ENCODE measurements at places on chromosomes 6 and 20.

DNA sequence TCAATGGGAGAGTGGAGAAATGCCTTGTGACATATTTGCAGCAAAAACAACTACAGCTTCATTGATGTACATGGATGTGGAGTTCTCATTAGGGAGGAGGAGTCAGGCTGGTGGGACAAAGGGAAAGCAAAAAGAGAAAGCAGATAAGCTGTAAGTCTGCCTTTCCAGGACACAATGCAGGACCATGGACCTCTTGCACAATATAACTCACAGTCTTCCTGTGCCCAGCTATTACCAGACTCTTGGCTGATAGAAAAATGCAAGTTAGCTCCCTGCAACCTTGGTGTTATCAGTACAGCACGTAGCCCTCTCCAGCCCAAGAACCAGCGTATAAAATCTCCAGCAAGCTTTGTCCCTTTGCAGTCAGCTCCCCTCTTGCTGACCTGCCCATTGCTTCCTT is 232.3 kb downstream of the NFATC2 start:
- DNase-seq, result no peak

- no peak for DNase-seq
These were observed 21.1 kb downstream of the BAG2 start for GRCh38 chr6:57193177-57193576.

GRCh38 chr6:112881828-112882780 is 535.0 kb downstream of the RFPL4B start:
- no peak for DNase-seq

DNA sequence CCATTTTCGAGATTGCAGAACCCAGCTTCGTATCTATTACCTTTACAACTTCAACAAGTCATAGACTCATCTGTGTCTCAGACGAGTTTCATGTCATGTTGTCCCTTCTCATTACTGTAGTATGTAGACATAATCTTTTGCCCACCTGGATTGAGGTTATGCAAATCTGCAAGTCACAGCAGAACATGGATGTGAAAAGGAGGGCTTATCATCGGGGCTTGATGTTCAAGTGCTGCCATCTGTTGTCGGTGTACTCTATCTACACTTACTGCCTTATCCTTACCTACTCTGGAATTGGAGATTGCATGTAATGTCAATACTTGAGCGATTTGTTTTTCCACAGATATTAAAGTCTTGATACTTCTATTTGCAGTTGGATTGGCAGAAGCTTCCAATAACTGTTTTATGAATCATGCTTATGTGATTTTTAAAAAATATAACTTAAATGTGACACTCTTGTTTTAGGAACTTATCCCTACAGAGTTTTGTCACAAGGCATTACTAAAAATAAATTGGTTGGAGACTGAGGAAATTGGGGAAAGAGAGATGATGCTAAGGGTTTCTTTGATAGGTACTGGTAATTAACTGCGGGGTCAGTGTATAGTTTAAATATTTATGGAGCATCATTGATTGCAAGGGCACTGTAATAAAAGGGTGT is 3.0 kb upstream of the GOPC start:
- DNase-seq, result no peak

- DNase-seq, result no peak
These were observed 97.4 kb downstream of the ATXN1 start for GRCh38 chr6:16663901-16664300.

DNA sequence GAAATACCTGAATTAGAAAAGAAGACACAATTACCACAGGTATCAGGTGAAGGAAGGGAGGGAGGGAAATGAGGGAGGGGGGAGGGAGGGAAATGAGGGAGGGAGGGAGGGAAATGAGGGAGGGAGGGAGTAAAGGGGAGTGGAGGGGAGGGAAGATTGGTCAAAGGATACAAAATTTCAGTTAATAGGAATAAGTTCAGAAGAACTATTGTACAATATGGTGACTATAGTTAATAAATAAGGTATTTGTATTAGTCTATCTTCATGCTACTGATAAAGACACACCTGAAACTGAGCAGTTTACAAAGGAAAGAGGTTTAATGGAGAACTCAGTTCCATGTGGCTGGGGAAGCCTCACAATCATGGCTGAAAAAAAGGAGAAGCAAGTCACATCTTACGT is 185.7 kb downstream of the EYA2 start:
- no peak for DNase-seq

GRCh38 chr6:105598264-105598663 is 195.4 kb upstream of the PREP start:
- DNase-seq, result no peak

DNA sequence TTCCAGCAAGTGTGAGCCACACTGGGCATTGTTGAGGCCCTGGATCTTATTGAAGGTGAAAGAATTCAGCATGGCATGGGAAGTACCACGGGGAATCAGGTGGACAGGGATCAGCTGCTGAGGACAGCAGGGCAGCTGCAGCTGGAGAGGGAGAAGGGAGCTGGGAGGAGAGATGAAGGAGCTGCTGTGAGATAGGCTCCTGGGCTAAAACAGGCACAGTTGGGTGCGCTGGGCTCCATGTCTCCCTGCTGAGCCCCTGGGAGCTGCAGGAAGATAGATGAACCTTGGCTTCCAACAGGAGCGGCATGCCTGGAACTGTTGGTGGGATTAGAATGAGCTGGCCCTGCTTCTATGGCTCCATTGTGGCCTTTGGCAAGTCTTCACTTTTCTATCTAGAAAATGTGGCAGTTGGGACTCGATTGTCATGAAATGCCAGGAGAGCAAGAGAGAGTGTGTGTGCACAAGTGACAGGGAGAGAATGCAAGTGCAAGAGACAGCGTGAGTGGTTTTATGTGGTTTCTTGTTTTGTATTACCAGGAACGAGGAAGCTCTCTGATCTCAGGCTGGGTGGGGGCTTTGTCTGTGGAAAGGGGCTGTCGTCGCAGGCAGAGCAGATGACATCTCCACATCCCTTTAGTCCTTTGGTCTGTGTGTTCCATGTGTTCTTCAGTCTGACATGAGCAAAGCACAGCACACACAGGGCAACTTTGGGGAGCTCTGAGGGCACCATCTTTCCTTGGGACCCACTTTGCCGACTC is 20.4 kb downstream of the SNPH start:
- DNase-seq, result no peak

DNA sequence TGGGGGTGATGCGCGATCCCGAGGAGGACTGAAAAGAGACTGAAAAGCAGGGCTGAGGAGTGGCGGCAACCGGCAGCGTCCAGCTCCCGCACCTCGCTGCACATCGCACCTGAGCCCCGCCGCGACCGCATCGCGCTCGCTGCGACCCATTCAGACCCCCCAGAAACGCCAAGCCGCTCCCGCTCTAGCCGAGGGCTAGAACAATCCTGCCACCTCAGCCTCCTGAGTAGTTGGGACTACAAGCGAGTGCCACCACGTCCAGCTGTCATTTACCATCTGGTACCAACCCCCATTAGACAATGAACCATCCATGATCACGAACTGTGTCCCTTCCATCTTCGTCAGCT is 33.2 kb downstream of the HLA-A start:
- no peak for DNase-seq

- no peak for DNase-seq
These were observed 121.1 kb downstream of the CDKAL1 start for GRCh38 chr6:20655317-20655716.

DNA sequence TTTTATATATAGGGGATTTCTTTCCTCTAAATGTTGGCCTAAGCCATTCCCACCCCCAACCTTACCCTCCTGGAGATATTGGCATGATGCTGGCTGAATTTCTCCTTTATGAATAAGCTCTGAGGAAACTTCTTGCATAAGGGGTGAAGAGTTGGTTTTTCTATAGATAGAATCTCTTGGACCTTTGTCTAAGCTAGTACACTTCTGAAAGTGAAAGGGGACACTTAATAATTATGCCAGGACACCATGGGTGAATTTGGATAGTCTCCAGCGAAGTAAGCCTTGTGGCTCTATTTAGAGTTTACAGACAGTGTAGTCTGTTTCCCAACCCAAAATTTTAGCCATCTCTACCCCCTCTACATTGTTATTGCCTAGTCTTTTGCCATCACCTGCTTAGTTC is 27.1 kb upstream of the FABP7 start:
- no peak for DNase-seq

DNA sequence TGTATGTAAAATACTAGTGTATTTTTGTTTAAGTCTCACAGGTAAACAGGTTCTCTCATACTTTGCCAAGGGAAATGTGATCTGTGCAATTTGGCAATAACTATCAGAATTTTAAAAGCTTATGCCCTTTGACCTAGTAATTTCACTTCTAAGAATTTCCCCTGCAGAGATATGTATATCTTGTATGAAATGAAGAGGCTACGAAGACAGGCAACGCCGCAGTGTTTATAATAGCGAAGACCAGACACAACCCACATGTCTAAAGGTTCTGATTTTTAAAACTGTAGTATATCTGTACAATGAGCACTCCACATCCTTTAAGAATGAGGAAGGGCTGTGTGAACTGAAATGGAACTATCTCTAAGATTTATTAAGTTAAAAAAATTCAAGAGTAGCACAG is 7.5 kb downstream of the TRAF3IP2 start:
- DNase-seq, result no peak

GRCh38 chr6:4262526-4262925 is 127.2 kb upstream of the ECI2 start:
- DNase-seq, result no peak

All from stimulated activated CD8-positive, alpha-beta memory T cell treated with anti-CD3 and anti-CD28 coated beads, Interleukin-15, amount 100 ng/mL, for 48 hours (primary cell).